ENCODE measurements at places on chromosomes 11 and 22. TPM values are rescaled to one million over a fixed set of nuclear protein-coding genes. Genes with fewer than 3 reads are reported as not detected.

- DNase-seq = no peak
These were observed 3.8 kb downstream of the GAS2L1 start for GRCh38 chr22:29310065-29310862.

GRCh38 chr11:109033627-109034338 lies 368.9 kb downstream of the DDX10 start:
- DNase-seq = peak; percentile 99

OR8G5 gene
- total RNA-seq = not detected

DNA sequence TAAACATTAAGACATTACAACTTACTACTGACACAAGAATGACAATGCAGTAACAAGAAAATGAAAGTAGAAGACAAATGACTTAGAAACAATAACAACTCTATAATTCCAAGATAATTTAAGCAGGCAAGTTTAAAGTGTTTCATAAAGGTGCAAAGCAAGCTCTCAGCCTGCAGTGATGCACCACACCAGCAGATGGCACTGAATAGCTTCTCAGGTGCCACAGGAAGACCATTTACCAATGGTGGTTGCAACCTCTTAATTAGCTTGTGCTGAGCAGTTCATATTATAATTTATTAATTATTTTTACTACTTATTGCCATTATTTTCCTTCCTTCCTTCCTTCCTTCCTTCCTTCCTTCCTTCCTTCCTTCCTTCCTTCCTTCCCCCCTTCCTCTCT lies 60.6 kb downstream of the NXPE2 start:
- DNase-seq = peak; percentile 16

DNA sequence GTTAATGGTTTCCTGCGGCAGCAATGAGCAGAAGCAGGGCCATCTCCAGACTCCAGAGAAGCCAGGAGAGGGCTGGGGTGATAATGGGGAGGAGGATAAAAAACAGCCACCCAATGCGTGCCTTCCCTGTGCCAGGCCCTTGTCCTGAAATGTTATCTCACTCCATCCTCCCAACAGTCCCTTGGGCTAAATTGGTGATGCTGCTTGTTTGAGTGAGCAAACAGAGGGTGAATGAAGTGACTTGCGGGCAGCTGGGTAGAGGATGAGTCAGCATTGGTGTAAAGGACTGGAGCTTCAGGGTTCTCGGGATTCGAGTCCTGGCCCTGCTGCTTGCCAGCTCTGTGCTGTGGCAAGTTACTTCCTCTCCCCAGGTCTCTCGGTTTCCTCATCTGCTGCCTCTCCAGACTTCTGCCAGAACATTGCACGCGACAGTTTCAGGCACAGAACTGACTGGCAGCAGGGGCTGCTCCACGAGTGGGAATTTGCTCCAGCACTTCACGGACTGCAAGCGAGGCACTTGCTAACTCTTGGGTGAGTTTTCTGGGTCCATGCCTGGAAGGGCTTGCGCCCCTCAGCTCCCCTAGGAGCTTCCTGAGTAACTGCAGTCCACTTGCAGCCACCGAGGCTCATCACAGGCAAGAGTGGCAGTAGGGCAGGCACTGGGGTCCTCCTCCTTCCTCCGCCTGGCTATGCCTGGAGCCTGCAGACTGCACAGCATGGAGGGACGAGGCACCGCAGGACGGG lies at the start of gene P2RY6:
Gene P2RY6, plus strand, starts transcription at position 403 of the 744 bp plus-strand sequence. CDS start 24,181 bp downstream, outside the sequence.
- peak; percentile 34 for DNase-seq

DNA sequence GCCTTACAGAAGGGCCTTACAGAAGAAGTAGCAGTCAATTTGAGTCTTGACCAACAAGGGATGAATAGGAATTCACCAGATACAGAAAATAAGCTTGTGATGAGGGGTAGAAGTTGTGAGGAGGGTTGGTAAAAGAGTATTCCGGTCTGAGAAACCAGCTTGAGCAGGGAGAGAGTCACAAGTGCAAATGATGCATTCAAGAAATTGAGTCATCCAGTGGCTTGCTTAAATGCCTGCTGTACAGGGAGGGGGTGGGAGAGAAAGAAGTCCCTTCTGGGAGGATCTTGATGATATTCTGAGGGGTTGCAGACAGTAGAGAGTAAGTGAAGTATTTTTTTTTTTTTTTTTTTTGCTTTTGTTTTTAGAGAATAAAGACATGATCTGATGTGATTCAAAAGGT lies 9.2 kb downstream of the CCKBR start:
- no peak for DNase-seq

TRIM48 gene
- total RNA-seq = not detected

DNA sequence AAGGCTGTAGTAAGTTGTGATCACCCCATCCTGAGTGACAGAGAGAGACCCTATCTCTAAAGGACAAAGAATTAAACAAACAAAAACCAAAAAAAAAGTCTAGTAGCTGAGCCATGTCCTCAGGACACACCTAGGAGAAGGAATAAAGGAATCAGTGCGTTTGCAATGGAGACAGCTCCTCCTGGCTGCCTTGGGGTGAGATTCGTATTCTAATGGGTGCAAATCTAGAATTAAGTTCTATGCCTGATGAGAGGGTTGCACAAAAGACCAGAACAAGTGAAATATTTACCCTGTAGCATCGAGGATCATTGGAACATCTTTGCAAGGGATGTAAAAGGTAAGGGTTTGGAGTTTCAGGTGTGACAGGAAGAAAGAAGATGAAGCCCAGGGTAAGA lies 70.3 kb upstream of the BMAL1 start:
- DNase-seq = no peak

- DNase-seq = no peak
These were observed 11.2 kb downstream of the CD82 start for GRCh38 chr11:44576656-44577055.

DNA sequence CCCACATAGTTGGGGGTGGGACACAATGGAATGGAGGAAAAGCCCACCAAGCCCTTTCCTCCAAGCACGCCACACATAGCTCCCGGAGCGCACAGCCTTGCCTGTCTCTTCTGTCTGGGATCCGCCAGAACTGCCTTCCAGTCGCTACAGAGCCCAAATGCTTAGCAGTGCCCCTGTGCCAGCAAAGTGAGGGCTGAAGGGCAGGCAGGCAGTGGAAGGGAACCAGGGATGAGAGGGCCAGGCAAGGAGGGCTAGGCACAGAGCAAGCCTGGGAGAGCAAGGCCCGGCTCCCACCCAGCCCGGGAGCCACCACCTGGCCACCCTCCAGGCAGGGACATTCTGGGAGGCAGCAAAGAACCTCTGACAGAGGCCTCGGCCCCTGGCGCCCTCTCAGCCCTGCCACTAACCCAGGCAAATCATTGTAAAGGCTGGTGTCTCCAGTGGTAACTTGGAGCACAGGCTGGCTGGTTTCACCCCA lies 32.5 kb downstream of the PPP2R1B start:
- no peak for DNase-seq

DNA sequence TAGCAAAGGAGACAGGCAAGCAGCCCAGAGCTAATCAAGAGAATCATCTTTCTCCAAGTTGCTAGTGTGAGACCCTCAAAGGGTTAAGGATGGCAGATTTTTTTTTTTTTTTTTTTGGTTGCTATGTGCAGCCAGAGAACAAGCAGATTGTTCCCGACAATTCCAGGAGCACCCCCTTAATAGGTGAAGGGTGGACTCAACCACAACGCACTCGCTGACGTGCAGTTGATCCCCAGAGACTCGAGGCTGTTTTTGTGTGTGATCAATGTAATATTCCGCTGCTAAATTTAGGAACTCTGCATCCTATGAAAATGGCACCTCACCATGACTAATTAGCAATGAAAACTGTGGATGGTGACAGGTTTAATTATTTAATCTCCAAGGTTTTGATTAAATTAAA lies 789.0 kb downstream of the KCNA4 start:
- peak; percentile 53 for DNase-seq

AKIP1 gene
- total RNA-seq = 22.1 TPM

BSCL2 gene
- total RNA-seq = 43.5 TPM

DNA sequence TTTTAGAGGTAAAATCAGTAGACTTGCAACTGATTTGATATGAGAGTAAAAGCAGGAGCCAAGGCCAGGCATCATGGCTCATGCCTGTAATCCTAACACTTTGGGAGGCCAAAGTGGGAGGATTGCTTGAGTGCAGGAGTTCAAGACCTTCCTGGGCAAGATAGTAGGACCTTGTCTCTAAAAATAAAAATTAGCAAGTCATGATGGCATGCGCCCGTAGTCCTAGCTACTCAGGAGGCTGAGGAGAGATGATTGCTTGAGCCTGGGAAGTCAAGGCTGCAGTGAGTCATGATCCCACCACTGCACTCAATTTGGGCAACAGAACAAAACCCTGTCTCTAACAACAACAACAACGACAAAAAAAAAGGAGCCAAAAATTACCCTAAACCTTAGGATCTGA lies 13.5 kb downstream of the SGSM3 start:
- peak; percentile 67 for DNase-seq

GRCh38 chr11:61037441-61038093 lies 64.7 kb upstream of the CD5 start:
- peak; percentile 2 for DNase-seq

DNA sequence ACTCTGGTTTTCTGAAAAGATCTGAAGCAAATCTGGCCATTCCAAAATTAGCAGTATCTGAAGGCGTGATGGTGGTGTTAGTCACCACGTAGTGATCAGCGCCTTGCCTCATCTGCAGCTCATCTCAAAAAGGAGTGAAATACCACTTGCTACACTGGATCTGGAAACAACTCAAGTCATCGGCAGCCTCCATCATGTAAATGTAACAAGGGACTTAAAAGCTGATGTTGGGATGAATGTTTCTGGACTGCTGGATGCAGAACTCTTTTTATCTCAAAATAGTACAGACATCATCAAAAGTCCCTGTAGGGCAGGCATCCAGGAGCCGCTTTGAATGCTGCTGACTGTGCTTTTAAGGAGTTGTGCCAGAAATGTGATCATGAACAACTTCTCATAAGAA lies 14.1 kb upstream of the APLP2 start:
- DNase-seq = peak; percentile 79

GRCh38 chr11:116691771-116692177 lies 81.0 kb downstream of the BUD13 start:
- DNase-seq = peak; percentile 26

DNA sequence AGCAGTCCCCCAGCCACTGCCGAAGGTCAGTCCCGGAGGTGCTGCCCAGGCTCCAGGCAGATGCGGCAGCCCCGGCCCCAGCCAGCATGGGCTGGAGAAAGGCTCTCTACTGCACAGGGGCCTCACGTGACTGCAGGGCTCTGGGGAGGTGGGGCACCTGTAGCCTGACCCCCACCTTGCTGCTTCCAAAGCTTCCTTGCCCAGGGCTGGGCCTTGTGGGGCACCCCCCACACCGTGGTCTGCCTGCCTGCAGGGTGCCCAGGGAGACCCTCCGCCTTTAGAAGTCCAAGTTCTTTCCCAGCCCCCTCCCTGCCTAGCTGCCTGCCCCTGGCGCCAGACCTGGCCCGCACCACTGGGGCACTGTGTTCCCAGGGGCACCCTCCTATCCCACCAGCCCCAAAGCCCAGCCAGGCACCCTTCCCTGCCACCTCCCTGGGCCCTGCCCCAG lies 28.4 kb upstream of the TXNRD2 start:
- no peak for DNase-seq

TMA7B gene
- not detected for total RNA-seq

DNA sequence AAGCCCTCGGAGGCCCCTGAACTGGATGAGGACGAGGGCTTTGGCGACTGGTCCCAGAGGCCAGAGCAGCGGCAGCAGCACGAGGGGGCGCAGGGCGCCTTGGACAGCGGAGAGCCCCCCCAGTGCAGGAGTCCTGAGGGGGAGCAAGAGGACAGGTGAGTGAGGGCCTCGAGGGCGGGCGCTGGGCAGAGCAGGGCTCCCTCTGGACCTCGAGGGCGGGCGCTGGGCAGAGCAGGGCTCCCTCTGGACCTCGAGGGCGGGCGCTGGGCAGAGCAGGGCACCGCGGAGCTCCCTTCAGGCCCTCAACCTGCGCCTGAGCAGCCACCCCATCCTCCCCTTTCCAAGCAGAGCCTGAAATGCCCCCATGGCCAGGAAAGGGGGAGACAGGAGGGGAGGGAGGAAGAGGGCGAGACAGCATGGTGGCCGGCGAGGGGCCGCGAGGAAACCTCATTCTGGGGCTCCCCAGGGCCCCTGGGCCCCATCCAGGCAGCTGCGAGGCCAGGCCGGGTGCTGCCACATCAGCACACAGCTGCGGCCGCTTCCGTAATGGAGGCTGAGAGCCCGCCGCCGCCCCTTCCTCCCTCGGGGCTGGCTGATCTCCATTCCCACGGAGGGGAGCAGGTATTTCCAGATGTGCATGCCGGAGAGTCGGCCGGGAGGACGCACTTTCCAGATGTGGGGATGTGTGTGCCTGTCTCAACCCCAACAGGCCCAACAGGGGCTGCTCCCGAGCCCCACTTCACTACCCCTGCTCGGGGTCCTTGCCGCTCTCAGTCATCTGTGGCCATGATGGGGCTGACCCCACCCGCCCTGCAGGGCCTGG lies 10.0 kb downstream of the PRR33 start:
- no peak for DNase-seq

INSC gene
- 0.81 TPM for total RNA-seq

DNA sequence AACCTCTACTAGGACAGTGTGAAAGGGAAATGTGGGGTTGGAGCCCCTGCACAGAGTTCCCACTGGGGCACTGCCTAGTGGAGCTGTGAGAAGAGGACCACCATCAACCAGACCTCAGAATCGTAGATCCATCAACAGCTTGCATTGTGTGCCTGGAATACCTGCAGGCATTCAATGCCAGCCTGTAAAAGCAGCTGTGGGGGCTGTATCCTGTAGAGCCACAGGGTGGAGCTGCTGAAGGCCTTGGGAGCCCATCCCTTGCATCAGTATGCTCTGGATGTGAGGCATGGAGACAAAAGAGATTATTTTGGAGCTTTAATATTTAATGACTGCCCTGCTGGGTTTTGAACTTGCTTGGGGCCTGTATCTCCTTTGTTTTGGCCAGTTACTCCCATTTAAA lies 46.3 kb downstream of the PGR start:
- no peak for DNase-seq

DNA sequence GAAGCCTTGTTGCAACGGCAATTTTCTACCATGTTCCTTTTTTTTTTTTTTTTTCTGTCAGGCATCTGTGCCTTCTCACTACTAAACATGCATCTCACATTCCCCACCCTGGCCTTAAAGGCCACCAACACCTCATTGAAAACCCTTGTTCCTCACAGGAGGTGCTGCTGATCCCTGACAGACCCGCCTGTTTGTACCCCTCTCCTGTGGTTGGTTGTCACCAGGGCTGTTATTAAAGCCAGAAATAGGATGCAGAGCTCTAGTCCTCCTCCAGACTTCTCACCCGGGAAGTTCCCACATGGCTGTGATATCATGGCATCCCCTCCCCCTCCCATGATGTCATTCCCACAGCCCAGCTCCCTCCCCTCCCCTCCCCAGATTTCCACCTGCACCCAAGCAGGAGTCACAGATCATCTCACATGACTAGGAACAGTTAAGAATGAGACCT lies 302.8 kb upstream of the NCAM1 start:
- no peak for DNase-seq

FOLH1 gene
- not detected for total RNA-seq

SCN3B gene
- total RNA-seq = not detected

GRCh38 chr11:123973816-123974215 lies 3.8 kb downstream of the OR10S1 start:
- DNase-seq = peak; percentile 80

DNA sequence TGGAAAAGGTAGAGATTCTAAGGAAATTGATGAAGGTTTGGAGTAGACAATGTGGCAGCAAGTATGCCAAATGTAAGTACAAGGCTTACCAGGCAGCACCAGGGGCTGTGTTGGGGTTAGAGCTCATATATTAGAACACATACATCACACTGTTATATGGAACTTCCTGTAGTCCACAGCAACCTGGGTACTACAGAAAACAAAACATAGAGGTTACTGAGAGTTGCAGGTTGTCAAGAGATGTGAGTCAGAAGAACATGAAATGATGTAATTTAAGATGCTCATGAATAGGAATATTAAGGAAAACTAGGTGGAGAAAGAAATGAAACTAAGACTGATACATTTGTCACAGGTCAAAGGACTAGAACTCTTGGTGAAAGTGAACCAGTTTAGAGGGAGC lies 22.0 kb downstream of the FAT3 start:
- DNase-seq = no peak

SYNGR1 gene
- total RNA-seq = 3.9 TPM
